ENCODE measurements at places on chromosomes 6 and 20.

GRCh38 chr6:169623975-169624374 lies 77.9 kb downstream of the WDR27 start:
- DNase-seq: no peak

DNA sequence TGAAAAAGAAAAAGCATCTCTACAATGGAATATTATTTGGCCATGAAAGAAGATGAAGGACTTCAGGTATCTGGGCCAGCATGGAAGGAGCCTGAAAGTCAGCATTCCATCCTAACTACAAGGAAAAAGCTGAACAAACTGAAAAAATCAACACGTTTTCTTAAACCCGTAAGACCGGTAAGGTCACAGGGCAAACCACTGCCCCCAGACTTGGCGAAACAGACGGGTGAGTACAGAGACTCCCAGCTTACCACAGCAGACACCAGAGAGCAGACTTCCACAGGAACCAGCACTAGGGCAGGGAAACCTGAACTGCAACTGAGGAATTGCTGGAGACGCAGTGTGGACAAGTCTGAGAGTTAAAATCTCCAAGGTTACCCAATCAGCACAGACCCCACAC lies 31.4 kb downstream of the BEND3 start:
- no peak for DNase-seq

GRCh38 chr6:23483896-23484295 lies 642.1 kb upstream of the NRSN1 start:
- DNase-seq: no peak

DNA sequence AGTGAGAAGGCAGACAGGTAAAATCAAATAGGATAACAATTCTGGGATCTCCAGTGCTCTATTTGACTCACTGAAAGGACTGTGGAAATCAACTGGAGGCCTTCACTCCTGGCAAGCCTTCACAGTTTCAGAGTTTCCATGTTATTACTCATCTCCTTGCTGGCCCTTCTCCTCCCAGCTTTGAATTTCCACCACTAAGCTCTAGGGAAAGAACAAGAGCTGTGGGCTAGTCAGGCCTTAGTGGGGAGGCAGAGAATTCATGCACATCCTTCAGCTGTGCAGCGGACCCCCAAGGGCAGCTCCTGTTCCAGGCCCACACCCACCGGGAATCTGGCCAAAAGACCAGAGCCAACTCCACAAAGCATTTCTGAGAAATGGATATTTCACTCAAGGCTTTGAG lies 26.0 kb downstream of the MYLIP start:
- peak; percentile 88 for DNase-seq

DNA sequence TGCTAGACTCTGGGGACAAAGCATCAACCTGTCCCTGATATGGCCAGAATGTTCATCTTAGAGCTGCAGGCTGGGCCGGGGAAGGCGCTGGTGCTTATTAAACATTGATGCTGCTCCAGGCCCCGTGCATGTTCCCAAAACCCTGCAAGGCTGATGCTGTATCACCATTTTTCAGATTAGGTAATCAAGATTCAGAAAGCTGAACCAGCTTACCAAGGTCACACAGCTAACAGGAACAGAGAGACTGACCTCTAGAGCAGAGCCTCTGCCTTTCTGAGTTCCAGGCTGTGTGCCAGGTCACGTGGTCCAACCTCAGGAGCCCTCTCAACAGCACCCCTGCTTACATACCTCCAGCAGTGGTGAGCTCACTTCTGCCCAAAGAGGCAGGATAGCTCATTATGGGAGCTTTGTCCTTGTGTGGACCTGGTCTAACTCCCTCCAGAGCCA lies 16.1 kb upstream of the VSTM2L start:
- DNase-seq: no peak

GRCh38 chr20:19706463-19706862 lies 51.6 kb upstream of the RIN2 start:
- DNase-seq: no peak

GRCh38 chr6:151477726-151478125 lies 16.1 kb upstream of the CCDC170 start:
- no peak for DNase-seq

DNA sequence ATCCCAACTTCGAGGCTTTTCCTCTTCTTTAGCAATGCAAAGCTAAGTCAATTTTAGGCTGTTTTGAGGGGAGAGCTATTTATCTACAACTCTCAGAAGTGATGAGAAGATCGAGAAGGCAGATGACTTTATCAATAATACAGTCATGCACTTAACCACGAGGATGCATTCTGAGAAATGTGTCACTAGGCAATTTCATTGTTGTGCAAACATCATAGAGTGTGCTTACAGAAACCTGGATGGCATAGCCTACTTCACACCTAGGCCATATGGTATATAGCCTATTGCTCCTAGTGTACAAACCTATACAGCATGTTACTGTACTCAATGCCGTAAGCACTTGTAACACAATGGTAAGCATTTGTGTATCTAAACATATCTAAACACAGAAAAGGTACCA lies 66.6 kb downstream of the PRND start:
- no peak for DNase-seq

DNA sequence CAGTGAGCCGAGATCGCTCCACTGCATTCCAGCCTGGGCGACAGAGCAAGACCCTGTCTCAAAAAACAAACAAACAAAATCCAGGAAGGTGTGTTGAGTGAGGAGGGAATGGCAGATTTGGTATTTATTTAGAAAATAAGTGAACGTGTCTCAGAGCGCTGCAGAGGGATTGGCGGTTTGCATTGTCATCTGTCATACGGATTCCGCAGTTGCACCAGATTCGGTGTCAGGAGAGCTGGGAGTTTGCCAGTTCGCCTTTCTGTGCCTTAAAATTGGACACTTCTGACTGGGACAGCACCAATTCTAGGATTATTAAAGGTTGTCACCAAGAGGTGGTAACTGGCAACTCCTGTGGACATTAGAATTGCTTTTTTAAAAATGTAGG lies 912 bp downstream of the SNRNP48 start:
- no peak for DNase-seq

DNA sequence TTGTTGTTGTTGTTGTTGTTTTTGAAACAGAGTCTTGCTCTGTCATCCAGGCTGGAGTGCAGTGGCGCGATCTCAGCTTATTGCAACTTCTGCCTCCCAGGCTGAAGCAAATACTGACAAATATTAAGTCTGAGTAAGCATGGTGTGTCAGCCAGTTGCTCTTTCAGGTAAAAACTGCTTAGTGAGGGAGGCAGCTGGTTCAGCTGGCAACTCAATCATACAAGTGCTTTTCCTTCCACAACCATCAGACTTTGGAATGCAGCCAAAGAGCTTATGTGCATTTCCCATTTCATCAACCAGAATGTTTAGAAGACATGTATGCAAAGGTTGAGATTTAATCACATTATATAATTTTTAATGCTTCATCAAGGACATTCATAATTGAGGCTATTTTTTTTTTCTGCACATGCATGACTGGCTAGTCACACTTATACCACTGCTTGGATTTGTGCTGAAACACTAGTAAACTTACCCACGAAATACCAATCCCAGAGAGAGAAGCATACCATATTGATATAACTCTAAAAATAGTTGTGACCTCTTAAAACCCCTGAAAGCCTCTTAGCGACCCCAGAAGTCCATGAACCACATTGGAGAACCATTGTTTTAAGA lies 56.0 kb downstream of the CLIC5 start:
- DNase-seq: peak; percentile 36

DNA sequence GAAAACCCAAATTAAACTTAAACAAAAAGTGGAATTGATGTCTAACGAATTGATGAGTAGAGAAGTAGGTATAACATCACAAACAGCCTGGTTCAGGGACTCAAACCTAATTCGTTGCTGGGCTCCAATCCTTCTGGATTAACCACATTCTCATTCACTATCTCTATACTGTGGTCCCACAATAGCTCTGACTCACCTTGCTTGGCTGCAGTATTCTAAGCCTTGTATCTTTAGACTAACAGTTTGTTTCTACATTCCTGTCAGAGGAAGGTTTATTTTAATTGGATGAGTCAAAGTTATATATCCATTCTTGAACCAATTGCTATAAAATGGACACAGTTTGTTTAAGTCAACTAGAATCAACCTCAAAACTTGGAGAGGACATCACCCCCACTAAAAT lies 530.5 kb upstream of the PTCHD4 start:
- peak; percentile 71 for DNase-seq

GRCh38 chr6:15421945-15422733 lies 176.3 kb downstream of the JARID2 start:
- DNase-seq: no peak

DNA sequence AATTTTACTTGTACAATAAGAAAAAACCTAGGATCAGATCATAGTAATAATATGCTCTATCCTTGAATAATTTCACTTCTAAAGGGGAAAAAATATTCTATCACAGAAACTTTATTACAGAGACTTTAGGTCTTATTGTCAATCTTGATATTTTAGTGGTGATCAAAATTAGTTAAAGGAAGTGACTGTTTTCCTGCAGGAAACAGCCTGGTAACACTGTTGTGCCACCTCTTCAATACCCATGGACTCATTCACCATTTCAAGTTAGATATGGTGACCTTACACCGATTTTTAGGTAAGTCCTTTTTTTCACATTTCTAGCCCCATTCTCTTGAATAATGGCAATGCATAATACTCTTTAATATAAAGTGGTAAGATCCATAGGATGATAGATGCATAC lies 99.2 kb downstream of the MTFR2 start:
- DNase-seq: no peak

DNA sequence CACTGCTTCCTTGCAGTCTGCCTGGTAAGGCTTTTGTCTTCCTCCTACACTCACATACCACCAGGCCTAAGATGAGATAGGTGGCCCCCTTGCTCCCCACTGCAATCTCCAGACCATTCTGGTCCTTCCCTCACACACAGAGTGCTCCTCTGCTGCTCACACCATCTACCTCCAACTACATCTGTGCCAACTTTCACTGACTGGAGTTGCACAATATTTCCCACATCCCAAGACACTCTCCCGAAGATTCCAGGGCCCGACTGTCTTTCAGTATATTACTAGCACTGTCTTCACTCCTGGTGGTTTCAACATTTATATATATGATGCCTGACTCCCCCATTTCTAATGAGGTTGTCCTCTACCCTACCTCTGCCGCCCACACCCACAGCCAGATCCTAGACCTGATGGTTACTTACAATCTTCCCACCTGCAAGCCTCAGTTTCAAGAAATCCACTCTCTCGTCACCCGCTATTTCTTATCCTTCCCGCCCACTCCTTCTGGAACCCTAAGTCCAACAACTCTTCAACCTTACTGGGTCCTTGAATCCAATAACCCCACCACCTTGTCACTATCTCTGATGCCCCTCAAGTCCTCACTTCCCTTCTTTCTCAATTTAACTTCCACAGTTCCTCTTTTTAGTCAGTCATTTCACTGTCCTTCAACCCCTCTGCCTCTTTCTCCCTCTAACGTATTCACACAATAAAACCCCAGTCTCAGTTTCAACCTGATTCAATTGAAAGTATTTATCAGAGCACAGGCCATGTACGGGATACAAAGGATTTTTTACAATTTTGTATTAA lies 21.6 kb downstream of the RALGAPA2 start:
- no peak for DNase-seq

DNA sequence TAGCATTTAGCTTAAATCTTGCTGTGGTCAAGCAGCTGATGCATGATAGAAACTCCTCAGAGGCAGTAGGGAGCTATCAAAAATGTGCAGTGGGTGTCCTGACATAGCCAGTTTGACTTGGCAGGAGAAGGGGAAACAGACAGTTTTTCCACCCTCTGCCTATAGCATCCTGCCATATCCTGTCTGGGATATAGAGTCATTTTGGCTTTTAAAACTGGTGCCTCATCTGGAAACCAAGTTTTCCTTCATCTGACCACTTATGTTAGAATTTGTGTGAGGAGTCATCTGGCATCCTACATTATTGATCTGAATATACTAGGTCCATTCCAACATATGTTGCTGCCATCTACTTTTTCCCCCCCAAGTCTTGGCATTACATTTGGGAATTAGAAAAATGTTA lies 284.1 kb downstream of the CD109 start:
- no peak for DNase-seq

- no peak for DNase-seq
Observed at GRCh38 chr6:47634210-47635047, 64.0 kb upstream of the ADGRF4 start.

DNA sequence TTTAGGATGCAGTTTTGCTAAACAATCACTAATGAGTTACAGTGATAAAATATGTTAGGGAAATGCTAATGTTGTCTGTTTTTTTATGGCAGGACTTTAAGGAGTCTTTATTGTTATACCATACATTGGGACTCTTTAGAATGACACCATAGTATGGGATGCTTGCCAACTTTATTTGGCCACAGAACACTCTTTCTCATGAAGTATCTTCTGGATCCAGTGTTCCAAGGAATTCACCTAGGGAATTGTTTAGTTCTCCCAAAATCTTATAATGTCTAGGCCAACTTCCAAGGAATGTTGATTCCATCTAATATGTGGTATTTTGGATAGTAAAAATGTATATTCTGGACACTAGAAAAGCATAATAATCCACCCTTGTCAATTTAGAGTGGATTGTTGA lies 3.3 kb downstream of the RIN2 start:
- no peak for DNase-seq

DNA sequence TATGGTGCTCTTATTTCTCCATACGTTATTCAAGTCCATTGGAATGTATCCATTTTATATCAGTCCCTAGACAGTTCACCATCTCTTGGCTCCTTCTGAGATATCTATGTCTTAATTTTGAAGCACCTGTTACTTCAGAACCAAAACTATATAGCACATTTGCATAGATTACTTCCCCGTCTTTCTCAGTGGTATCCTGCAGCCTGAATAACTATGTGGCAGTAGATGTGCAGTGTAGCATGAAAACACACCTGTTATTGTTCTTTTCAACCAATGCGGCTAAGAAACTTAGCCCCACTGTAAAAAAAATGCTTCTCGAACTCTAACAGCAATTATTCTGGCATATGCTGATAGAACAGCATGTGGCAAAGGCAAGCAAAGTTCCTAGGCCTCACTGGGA lies 1184.4 kb upstream of the ADGRB3 start:
- DNase-seq: no peak

- DNase-seq: no peak
Observed at GRCh38 chr20:57265336-57265996, 975 bp downstream of the BMP7 start.

DNA sequence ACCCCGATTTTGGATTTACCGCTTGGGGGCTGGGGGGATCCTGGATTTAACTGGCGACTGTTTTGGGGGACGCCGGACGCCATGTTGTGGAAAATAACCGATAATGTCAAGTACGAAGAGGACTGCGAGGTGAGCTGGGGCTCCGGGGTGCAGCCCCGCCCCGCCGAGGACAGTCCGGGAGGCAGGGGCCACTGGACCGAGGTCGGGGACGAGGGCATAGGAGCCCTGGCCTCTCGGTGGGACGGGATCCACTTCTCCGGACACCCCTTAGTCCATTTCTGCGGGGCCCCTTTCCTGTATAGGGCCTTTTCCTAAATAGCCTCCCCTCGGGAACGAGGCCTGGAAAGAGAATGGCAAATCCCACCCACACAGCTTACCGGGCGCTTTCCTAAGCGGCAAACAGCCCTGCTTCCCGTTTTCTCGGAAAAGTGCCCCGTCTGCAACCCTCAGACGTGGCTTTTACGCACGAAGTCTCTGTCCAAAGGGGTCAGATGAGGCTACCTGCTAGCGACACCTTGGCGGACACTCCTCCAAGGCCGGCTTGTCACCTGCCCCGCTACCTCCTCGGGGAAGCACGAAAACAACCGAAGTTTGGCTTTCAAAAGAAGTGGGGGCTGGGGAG lies 469 bp downstream of the TFAP2C start:
- DNase-seq: no peak

Measured in astrocyte of the spinal cord (primary cell).